Activated CD4-positive, alpha-beta T cell treated with anti-CD3 and anti-CD28 coated beads for 4 hours (primary cell): ENCODE measurements at places on chromosomes 3 and 15.

GRCh38 chr3:162353414-162353813, 856.8 kb downstream of the OTOL1 start:
- no peak for DNase-seq

GRCh38 chr15:29968895-29969561, 113.7 kb upstream of the GOLGA8J start:
- no peak for DNase-seq

DNA sequence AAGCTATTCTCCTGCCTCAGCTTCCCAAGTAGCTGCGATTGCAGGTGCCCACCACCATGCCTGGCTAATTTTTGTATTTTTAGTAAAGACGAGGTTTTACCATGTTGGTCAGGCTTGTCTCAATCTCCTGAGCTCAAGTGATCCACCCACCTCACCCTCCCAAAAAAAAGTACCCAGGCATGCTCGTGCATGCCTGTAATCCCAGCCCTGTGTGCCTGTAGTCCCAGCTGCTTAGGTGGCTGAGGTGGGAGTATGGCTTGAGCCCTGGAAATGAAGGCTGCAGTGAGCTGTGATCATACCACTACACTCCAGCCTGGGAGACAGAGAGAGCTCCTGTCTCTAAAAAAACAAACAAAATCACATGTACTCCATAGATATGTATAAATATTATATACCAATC, 176.5 kb downstream of the SOX2 start:
- DNase-seq = no peak

DNA sequence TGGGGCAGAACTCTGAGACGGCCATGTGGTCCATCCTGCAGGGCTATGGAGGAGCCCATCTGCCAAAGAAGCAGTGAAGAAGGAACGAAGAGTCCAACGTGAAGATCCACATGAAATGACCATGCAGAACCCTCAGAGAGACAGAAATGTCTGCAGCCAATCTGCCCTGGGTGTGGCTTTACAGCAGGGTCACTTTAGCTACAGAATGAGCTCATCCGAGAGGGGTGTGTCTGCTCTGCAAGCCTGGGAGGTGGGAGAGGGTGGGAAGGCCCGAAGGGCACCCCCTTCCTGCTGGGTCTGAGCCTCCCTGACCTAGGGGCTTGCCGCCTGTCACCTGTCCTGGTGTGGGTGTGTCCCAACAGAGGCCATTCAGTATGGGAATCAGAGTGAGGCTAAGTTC, 176.3 kb downstream of the ATP10A start:
- no peak for DNase-seq

DNA sequence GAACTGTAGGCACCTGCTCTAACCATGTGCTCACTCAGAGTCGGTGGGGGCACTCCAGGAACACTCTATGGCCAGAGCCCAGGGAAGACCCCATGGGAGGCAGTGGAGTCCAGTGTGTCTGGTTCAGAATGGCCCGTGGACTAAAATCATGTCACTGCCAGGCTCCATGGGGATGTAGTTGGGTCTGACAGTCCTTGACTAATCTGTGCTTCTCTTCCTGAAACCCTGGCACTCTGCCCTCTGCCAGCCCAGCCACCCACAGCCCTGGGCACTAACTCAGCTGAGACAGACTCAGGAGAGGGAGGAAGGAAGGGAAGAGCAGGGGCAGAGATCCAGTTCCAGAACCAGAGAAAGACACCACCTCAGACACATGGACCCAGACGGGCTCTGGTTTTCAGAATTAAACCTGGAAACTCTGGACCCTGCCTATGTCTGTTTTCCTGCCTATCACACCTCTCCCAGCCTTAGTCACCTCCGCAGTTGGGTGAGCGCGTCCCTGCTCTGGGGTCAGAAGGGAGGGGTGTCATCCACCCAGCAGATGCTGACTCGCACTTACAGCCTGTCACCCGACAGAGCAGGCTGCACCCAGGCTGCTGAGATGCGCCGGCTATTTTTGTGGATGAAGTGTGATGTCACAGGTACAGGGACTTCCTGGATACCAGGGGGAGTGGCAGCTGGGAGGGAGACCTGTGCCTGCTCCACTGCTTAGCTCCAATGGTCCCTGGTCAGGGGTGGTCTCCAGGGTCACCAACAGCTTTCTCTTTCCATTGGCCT, 56.8 kb upstream of the INSYN1 start:
- no peak for DNase-seq

- no peak for DNase-seq
Measured at GRCh38 chr15:94747510-94747909, 516.1 kb downstream of the MCTP2 start.

- DNase-seq = no peak
Measured at GRCh38 chr15:37130356-37130755, 30.0 kb upstream of the MEIS2 start.

DNA sequence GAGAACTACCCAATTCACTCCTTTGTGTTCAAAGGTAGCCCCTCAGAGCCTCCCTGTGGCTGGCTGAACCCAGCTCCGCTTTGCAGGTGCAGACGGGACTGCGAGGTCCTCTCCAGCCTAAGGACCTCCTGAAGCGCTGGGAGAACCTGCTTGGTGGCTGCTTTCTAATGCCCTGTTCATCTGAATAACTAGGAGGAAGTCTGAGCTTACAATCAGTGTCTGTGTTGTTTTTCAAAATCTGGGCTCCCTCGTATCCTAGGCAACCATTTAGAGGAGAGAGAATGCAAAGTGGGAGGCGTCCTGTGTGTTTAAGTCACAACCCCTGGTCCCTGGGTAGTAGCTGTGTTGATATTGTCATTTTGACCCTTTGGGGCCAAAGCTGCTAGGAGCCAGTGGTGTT, 99.9 kb downstream of the GABRG3 start:
- no peak for DNase-seq

GRCh38 chr3:177513815-177514610, 316.7 kb upstream of the TBL1XR1 start:
- no peak for DNase-seq
